ENCODE measurements at places on chromosomes 1 and 21.

- DNase-seq, result no peak
These were observed 55.9 kb upstream of the GRHL3 start for GRCh38 chr1:24263211-24263610.

GRCh38 chr1:58968360-58968952 lies 184.6 kb upstream of the JUN start:
- DNase-seq, result peak; percentile 69

DNA sequence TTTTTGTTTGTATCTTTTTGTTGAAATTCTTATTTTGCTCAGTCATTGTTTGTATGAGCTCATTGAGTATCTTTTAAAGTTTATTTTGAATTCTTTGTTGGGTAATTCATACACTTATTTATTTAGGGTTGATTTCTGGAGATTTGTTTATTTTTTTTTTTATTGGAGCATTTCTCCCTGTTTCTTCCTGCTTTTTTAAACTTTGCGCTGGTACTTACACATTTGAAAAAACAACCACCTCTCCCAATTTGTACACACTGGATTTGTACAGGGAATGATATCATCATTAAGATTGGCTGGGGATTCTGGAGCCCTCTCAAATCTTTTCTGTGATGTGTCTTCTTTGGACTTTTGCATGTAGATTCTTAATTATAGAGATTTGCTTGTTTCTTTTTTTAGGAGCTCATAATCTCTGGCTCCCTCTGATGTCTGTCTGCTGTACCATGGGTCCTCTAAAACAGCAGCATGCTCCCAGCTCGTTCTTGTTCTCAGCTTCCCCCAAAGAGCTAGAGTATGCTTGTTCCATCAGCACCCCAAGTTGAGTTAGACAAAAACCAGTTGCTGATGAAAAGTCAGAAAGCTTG lies 310.7 kb downstream of the DUSP10 start:
- DNase-seq, result peak; percentile 36

GRCh38 chr21:15966231-15966630 lies 236.4 kb downstream of the USP25 start:
- no peak for DNase-seq

- no peak for DNase-seq
These were observed 83.8 kb upstream of the SSX2IP start for GRCh38 chr1:84773933-84774497.

Measured in astrocyte of the hippocampus (primary cell).